ENCODE measurements at places on chromosomes 6 and 20. TPM values are rescaled to one million over a fixed set of nuclear protein-coding genes. Genes with fewer than 3 reads are reported as not detected.

DNA sequence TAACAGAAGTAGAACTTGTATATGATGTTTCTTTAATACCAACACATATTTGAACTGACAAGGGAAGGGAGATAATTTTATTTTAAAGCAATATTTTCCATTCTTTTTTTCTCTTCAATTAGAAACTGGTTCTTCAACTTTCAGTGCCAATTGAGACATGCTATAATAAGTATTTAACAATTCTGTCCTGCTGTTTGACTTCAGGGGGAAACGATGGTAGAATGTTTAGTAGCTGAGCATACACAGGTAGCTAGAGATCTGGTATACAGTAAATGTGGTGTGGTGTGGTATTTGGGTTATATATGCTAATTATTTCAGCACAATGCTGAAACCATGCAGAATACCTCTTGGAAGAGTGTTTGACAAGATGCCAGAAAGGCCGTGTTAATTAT, 156.9 kb downstream of the ARID1B start:
- DNase-seq, result no peak

DNA sequence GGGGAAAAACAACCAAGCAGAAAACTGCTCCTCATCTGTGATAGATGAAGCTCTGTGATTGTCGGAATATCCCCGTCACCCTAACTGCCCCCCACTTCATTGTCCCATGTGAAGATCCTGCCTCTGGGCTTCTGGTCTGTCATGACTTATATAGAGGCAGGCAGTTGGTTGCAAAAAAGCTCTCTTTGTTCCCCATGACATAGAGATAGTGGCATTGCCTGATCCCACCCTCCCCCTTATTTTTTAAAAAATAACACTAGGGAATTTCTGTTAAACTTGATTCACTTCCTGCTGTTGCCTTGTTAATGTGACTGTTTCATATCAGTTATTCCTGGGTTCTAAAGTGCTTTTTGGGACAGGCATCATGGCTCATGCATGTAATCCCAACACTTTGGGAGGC, 203.1 kb downstream of the JARID2 start:
- no peak for DNase-seq

- DNase-seq, result no peak
These were observed 30.8 kb upstream of the VSTM2L start for GRCh38 chr20:37872161-37872560.

DNA sequence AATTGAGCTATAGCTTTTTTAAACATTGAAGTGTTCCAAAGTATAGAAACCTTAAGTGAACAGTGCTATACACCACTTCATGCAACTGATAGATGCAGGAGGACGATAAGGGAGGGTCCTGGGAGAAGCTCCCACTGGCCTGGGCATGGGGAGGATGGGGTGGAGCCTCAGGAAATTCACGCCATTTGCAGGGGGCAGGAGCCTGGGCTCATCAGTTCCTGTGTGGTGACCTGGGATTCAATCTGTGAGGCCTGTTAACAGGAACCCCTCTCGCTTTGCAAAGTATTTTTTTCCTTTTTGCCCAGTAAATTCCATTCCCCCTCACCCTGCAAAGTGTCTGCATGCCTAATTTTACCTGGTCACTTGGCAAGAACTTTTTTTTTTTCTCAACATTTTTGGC, 11.0 kb upstream of the ASCC3 start:
- DNase-seq, result no peak

GGTLC1 gene
- total RNA-seq, result not detected

HLA-DRA gene
- 187 TPM for total RNA-seq

C4B gene
- total RNA-seq, result 87.5 TPM

MOG gene
- total RNA-seq, result not detected

Data from transverse colon (tissue), 4 donors.